ENCODE measurements at places on chromosomes 16 and 17. TPM values are rescaled to one million over a fixed set of nuclear protein-coding genes. Genes with fewer than 3 reads are reported as not detected.

- DNase-seq, result peak; percentile 84
Measured at GRCh38 chr17:1943436-1943831, 81.7 kb downstream of the RTN4RL1 start.

Gene FAAP100
- 34.4 TPM for total RNA-seq

DNA sequence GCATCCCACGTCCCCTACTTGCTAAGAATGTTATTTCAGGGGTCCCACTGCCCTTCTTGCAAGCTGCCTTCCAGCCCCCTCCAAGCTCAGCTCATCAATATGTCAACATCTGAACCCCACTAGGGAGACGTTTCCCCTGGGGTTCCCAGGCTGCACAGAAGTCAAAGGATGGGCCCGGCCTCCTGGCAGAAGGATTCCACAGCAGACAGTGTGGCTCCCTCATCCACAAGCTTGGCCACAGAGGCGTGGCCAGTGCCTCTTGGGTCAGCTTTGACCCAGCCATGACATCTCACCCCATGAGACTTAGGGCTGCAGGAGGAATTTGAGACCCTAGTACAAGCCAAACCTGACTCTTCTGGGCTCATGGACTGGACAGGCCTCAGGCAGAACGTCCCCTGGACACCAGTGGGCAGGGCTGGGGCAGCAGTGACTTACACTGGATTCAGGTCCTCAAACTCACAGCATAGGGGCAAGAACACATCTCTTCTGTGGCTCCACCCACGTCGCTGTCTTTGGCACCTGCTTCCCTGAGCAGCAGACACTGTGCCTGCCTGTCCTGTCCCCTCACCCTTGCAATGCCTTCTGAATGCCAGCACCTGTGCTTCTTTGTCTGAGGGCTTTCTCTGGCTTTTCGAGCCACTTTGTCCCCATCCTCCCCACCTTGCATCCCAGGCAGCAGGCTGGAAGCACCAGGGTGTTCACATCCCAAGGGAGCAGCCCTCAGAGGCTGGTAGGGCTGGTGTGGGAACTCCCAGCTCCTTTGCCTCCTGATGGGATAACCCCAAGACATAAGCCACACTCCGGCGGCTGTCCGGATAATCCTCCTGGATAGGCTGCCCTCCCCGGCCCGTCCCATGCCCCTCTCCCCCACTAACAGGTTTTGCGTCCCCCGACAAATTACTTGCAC, 56.0 kb upstream of the ENPP7 start:
- no peak for DNase-seq

DNA sequence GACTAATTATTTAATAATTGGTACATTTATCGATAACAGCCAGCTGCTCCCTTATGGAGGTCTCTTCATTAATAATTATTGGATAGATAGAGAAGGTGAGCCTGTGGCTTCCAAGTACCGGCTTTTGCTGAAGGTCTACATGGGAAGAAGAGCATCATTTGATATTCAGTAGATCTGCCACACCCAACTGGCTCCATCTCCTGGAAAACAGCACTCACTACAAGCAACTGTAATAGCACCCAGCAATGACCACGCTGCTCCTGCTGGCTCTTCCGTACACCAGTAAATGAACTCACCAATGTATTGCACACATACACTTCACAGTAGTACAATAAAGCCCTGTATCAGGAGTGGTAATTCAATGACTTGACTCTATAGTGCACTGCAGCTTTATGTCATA, 19.5 kb downstream of the MARVELD3 start:
- DNase-seq, result no peak

DNA sequence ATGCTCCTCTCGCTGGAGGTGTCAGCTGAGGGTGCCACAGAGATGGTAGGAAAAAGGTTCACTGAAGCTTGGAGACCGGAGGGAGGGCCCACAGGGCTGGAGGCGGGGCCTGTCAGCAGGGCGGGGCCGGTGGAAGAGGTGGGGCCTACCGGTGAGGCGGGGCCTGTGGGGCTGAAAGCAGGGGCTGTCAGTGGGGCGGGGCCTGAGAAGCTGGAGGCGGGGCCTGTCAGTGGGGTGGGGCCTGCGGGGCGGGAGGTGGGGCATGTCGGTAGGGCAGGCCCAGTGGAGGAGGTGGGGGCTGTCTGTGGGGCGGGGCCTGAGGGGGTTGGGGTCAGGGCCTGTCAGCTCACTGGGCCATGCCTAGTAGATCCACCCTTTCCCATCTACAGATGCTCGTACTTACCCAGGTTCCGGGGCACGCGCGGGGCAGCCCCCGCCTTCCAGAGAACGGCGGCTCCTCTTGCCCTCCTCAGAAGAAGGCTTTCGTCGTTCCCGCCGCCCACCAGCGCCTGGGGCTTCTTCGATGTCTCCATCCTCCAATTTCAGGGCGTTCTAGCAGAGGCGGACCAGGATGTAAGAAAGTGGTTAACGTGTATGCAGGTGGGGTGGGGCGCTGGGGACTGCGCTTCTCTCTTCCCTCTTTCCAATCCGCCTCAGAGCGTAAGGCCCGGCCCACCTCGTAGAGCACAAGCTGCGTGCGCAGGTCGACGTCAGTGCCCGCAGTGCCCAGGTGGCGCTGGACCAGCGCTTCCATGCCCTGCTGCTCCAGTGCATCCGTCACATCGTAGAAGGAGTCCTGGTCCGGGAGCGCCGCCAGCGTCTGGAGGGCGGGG, 9.8 kb downstream of the TMEM208 start:
- no peak for DNase-seq
